ENCODE measurements at places on chromosomes 2 and 18.

GRCh38 chr18:54734059-54734458 lies 94.2 kb upstream of the RAB27B start:
- DNase-seq = no peak

GRCh38 chr2:124560592-124561112 lies 535.6 kb downstream of the CNTNAP5 start:
- no peak for DNase-seq

GRCh38 chr2:58667137-58667774 lies 426.1 kb upstream of the FANCL start:
- no peak for DNase-seq

DNA sequence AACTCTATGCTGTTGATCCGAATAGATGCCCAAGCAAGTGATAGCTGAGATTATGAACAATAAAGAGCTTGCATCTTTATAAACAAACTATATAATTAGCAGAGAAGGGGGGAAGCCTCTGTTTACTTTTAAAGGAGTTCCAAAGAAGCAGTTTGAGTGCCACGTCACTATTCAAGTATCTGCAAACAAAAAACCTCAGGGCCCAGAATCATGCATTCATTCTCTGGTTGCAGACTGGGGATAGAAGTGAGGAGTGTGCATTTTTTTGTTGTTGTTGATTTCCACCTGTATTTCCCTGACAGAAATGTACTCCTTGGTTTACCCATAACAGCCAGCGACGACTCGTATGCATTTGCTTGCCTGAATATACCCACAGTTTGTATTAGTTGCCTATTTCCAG lies 264.3 kb downstream of the PTGR3 start:
- DNase-seq = no peak

DNA sequence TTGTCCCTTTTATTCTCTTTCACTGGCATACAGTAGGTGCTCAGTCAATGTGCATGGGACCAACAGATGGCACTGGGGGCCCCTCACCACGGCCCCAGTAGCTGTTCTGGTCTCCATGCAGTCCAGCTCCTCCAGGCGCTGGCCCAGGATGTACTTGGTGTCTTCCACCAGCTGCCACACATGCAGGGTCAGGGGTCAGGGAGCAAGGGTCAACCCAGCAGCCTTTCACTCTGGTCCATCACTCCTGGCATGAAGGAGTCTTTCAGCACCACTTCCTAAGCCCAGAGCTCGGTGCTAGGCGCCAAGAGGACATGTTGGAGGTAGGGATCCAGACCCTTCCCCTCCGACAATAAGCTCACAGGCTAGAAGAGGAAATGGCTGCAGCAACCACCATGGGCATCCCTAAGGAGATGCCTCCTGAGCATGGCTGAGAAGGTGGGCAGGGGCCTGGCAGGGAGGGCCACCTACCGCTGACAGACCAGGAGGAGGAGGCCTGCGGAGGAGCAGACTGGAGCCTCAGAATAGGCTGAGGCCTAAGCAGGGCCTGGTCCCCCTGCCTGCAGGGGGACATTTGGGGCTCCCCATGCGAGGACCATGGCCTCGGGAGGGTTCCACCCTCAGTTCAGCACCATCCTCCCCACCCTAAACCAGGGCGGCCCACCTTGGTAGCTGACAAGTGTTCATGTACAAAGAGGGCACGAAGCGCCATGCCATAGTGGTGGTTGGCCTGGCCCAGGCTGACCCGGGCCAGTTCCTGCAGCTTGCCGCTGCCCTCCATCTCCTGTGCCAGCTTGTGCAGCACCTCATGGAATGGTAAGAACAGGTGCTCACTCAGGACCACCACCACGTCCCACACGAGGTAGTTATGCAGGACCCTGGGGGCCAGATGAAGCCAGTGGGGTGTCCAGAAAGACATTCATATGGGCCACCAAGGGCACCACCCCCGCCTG lies 10.2 kb downstream of the ALPG start:
- DNase-seq = no peak

- no peak for DNase-seq
Observed at GRCh38 chr2:7411691-7412090, 494.5 kb downstream of the RNF144A start.

DNA sequence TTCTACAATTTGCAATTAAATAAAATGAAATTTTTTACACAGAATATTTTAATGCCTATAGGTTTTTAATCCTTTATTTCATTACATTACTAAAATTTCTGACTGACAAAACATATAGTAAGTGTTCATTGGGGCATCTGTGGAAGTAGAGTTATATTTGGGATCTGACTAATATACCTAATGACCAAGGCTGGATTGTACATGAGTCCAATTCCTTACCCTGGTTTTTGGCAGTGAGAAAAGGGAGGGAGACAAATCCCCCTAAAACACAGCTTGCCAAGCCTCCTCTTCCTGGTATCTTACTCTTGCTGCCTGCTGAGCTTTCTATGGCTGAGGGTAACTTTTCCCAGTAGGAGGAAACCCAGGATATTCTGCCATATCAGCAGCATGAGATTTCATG lies 149.4 kb upstream of the CDH20 start:
- no peak for DNase-seq

DNA sequence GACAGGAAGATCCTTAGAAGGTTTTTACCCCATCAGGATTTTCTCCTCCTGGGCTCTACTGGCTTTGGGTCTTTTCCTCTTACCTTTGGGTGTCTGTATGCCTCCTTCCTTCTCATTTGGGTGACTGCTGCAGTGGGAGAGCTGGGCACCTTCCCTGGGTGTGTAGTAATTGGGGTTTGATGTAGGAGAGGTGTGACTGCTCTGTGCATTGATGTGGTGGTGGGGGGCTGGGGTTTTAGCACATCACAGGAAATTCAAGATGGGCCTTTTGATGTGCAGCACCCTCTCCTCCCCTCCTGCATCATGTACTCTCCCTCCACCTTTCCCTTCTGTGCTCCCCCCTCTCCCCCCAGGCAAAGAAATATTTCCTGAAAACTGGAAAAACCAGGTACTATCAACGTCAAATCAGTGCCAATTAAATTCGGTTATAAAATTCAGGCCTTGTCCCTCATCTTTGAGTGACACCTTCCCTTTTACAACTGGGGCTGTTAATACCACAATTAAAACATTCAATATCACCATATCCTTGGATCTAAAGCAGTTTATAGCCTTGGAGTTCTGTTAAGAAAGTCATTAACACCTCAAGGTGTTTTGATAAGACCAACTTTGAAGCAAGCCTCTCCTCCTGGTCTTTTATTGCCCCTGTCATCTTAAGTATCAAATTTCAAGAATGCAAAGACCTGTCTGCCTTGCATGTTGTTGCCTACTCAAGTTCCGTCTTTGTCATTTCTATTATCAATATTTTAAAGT lies 23.3 kb downstream of the EDAR start:
- no peak for DNase-seq

- no peak for DNase-seq
Observed at GRCh38 chr2:8154936-8155335, 526.9 kb upstream of the ID2 start.

GRCh38 chr18:73908323-73908722 lies 239.3 kb downstream of the FBXO15 start:
- DNase-seq = no peak

- no peak for DNase-seq
Observed at GRCh38 chr2:133413863-133414262, 154.4 kb downstream of the NCKAP5 start.

DNA sequence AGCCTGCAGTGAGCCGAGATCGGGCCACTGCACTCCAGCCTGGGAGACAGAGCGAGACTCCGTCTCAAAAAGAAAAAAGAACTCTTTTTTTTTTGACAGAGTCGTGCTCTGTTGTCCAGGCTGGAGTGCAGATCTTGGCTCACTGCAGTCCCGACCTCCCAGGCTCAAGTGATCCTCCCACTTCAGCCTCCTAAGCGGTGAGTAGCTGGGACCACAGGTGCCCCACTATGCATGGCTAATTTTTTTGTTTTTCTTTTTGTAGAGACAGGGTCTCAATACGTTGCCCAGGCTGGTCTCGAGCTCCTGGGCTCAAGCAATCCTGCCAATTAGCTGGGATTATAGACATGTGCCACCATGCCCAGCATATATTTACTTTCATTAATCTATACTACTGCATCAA lies 12.5 kb upstream of the INO80D start:
- no peak for DNase-seq

DNA sequence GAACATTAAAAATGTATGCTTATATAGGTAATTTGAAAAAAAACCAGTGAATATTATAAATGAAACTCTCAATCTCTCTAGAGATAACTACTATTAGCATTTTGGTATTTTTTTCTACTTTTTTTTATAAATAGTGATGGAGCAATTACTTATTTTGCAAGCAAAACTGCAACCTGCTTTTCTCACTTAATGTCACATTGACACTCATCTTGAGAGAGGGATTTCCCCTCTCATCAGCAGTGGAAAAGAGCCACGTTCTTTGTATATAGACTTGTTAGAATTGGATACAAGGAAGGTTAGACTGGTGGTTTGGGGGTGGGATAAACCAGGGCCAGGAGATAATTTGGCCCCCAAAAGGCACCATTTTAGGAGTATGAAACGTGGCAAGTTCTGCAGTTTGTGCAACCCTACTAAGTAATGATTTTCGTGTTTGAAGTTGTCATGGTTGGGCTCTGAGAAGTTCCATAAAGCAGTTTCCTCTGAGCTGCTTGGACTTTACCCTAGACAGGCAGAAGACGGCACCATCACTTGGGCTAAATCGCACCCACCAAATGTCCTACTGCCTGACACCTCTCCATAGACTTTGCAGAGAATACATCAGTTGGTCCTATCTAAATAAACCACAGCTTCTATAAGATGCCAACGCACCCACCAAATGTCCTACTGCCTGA lies 194.0 kb downstream of the ACTR3 start:
- DNase-seq = no peak

GRCh38 chr2:230990131-230990898 lies 5.6 kb upstream of the SPATA3 start:
- DNase-seq = no peak

DNA sequence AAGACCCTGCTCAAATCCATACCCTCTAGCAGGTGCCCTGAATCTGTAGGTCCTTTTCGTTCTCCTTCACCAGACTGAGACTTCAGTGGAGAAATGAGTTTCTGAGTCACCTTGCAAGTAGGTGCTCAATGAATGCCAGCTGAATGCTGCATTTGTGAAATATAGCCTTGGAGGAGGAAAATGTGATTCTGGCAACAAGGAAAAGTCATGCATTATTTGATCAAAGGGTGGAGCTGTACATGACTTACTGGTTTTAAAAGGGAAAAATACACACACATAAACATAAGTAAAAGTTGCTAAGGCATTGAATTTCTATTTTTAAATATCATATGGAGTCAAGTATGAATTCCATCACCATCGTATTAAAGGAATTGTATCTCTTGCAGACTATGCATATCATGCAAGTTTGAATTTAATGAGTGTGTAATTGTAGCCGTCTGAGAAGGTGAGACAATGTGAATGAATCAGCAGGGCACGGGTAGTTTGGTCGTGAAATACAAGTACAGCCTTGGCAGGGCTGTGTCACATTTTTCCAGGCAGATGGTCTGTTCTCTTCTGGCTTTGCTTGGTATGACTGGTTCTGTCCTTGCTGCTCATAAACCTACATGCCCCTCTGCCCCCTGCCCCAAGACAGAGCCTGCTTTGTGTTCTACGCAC lies 160.8 kb downstream of the COL6A3 start:
- DNase-seq = no peak

GRCh38 chr2:210003359-210003758 lies 921 bp downstream of the RPE start:
- no peak for DNase-seq

All from NCI-H345 (cell line).